NCI-H2107 (cell line): ENCODE measurements at places on chromosomes 4 and X.

DNA sequence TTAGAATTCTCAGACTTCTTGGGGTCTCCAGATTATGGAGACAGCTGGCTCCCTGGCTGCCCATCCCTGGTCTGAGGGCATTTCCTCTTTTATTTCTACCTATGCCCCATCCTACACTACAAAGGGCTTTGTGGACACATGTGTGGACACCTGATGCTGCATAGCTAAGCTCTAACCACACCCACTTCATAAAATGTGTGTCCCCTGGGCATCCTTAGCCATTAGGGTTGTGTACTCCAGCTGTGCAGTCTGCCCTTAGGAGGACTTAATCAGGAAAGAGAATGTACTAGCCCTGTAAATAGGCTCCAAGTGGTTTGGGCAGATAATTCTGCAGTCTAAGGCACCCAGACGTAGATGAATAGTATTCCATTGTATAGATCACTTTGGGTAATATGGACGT, 47.0 kb downstream of the COQ2 start:
- DNase-seq: no peak

- no peak for DNase-seq
Measured at GRCh38 chr4:170875868-170876267, 786.1 kb upstream of the AADAT start.

- no peak for DNase-seq
Measured at GRCh38 chrX:23782455-23782854, 518 bp upstream of the SAT1 start.

DNA sequence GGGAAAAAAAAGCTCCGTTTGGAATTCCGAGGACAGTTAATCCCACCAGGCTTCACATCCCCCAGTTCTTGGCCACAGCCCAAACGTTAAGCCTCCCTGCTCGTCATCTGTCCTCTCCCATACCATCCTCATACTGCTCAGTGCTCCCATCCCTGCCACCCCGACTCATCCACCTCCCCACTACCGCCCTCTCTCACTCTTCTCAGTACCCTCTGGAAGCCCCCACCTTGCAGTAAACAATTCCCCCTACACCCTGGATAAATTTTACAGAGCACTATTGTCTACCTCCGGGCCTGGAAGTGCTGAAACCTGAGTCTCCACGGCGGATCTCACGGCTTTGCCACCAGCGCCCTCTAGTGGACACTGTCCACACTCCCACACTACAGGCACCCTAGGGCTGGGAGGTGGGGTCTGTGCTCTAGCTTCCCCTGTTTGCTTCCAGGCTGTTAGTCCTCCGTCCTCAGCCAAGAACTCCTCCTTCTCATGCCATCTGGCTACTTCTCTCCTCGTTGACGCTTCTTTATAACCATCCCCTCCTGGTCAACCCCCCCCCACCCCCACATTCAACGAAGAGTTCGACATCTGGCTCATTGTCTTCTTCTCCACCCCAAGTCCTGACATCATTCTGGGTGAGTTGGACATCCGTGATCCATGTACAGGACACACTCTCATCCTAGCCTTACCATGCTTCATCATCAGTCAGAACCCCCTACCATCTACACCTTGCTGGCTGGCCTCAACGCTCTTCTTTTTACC, 54.5 kb downstream of the RTL9 start:
- peak; percentile 27 for DNase-seq

DNA sequence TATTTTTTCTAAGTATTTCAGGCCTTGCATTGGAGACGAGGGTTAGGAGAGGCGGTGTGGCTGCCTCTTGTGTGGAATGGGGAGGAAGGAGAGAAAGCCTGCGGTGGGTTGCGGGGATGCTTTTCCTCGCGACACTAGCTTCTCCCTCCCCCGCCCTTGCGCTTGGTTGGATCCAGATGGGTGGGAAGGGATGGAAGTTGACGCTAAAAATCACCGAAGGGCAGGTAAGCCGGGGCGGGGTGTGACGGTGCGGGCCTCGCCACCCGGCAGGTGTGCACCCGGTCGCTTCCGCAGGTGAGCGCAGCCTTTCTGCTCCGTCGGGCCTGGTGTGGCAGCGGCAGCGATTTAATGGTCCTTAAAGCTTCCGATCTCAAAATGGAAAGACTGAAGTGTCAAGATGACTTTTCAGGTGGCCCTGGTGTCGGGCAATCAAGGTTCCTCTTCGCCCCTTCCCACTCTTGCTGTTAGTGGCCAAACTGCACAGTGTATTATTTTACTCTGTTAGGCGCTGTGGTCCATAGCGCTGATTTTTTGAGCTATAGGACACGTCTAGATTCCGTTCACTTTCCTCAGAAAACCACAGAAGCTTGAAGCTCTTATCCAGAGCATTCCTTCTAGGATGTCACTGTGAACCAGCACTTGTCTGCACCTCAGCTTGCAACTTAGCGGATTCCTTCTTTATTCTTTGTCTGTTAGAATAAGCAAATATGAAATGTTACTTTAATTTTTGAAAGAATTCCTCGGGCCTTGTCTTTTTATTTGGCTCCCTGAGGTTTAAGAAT, 765 bp downstream of the ENOPH1 start:
- DNase-seq: no peak

DNA sequence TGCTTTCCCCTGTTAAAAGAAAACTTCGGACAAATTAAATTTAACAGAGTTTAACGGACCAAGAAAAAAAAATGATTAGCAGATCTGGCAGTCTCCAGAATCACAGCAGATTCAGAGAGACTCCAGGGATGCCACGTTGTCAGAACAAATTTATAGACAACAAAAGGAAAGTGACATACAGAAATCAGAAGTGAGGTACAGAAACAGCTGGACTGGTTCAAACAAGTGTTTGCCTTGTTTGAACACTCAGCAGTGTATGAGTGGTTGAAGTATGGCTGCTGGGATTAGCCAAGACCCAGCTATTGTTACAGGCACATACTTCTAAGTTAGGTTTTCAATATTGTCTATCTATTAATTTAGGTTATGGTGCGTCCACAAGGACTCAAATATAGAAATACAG, 19.1 kb downstream of the PIR start:
- DNase-seq: no peak

DNA sequence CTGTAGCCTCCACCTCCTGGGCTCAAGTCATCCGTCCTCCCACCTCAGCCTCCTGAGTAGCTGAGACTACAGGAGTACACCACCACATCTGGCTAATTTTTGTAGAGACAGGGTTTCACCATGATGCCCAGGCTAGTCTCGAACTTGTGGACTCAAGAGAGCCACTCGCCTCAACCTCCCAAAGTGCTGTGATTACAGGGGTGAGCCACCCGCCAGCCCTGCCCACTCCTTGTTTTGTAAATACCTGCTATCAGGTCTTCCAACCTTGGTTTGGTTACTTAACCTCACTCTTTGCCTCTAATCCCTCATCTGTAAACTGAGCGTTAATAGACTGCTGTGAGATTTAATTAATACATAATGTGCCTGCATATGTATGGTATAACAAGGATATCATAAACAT, 803 bp downstream of the CNGA1 start:
- no peak for DNase-seq

DNA sequence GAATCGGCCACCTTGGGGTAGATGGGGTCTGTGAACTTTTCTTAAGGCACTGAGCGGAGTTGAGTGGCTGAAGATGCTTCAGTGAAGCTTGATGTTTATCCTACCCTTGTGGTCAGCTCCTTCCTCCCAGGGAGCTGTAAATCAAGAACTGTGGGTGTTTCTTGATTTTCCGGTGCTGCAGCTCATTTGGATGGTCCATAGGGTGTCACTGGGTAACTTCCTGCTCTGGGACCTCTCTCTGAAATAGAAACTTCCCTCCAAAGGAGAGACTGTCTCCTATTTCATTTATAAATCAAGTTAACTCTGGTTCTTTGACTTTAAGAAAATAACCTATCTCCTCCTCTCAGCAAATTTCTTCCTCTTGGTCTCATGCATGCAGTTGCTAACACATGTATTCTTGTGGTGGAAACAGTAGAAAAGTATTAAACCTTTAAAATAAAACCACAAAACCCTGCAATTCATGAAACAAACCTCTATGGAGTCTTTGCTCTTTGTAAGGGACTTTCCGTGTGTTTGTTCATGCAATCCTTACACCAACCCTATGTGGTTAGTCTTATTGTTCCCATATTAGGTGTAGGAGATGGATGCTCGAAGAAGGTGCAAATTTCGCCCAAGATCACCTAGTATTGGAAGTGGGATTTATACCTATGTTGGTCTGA, 110.3 kb downstream of the SHROOM3 start:
- DNase-seq: no peak

- DNase-seq: no peak
Measured at GRCh38 chr4:11263208-11263607, 165.5 kb downstream of the HS3ST1 start.

- DNase-seq: no peak
Measured at GRCh38 chr4:178387756-178388155, 945.5 kb upstream of the AGA start.

DNA sequence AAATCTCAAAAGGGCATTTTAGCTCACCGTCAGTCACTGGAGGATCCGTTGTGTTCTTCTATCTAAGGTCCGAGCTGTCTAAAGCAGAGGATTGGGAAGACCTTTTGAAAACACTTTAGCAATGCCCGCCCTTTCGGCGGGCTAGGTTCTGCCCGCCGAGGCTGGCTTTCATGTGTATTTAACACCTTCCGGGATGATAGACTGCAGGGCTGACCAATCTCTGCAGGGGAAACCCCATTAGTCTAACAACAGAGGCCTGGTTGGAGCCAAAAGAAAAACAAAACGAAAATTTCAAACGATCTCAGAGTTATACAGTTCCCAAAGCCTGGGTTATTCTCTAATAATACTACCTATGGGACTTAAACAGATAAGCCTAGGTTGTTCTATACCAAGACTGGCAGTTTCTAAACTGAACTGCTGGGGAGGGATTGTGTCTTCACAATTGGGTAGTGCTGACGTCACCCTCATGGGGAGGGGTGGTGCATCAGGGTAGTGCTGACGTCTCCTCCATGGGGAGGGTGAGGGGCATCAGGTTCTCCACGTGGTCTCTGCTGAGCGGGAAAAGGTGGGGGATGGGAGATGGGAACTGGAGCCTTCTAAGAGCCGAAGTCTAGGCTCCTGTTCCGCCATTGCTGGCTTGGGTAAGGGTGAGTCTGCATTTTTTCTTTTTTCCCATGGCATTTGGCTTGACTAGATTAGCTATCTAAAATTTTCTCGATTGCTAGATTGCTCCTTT, 14.8 kb upstream of the CUL4B start:
- no peak for DNase-seq

DNA sequence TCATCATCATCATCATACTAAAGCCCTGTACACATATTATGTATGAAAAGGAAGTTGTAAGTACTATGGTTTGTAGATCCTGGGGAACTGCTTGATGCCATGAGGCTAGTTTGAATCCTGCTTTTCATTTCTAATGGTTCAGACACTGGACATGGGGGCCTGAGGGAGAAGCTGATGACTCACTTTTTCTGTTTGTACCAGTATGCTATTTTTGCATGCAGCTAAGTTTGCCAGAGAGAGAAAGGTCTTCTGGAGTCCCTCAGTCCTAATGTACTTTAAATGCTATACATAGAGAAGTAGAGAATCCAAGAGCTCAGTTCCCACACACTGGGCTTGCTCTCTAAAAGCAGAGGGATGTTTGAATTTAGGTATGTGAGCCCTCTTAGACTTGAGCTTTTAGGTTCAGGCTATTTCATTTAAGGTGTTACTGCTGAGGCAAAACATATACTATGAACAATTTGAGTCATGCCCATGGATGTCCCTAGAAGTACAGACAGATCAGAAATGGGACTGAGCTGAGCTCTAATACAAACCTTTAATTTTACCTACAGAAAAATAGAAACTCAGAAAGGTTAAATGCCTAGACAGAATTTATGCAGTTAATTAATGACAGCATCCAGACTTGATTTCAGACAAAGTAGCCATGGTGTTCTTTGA, 17.6 kb upstream of the HS3ST1 start:
- DNase-seq: no peak

DNA sequence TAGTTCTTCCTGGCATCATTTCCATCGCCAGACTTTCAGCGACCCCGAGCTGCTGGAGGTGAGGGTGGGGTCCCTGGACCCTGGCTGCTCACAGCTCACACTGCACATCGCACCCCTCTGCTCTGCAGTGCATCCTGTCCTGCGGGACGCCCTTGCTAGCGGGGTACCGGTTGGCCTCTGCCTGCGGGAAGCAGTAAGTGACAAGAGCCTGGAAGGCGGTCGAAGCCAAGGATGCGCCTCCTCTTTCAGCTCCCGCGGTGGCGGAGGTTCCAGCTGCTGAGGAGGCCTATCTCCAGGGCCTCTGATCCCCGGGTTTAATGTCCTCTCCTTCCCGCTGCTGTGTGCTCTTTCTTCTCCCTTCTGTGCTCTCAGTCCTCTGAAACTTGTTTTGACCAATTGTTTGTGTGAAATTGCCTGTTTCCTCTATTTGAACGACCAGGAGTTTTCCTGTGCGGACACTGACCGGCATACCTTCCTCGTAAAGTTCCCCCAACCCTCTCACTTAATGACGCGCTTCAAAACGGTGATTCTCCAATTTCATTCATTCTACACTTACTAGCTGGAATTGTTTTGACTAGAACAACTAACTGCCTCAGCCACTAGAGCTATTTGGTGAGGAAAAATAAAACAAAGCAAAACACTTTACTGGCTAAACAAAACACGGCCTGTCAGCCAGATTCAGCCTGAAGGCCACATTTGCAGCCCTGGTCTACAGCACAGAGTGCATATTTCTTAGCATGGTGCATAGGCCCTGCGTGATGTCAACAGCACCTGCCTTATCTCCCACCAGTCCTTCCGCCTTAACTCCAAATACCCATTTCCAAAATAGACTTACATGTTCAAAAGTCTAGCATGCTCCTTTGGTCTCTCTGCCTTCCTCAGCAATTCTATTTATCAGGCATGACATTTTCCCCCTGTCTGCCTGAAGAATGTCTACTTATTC, 28.0 kb downstream of the MGAT4D start:
- DNase-seq: no peak

DNA sequence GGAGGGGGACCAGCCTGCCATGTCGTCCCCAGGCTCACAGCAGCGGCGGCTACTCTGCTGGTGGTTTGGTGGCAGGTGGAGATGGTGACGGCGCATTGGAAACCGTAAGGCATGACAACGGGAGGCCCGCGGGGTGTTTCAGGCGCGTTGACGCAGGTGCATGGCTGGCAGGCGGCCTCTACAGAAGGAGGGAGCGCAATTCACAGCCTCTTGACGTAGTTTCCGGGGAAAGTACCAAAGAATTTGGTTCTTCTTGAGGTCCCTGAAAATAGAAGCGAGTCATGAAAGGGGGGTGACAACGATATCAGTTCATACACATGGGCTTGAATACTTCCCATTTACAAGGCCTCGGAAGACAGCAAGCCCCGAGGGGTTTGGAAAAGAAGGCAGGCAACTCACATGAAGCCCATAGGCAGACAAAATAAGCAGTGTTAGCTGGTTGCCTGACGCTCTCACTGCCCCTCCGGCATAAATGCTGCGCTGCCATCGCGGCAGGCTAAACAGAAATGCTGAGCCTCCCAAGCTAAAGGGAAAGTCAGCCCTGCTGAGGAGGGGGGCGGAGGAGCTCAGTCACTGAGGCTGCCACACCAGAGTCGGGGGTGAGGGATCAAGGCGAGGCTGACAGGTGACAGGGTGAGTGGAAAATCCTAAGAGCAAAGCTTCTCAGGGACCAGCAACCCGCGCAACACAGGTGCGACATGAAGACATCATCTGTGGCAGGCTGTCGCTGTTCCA, 52.3 kb upstream of the PDLIM3 start:
- DNase-seq: no peak
